ENCODE measurements at places on chromosomes 2 and 18. TPM values are rescaled to one million over a fixed set of nuclear protein-coding genes. Genes with fewer than 3 reads are reported as not detected.

GRCh38 chr2:132951008-132951714 is 281.2 kb upstream of the LYPD1 start:
- no peak for DNase-seq

Gene SP5
- total RNA-seq = 2.8 TPM

Gene SDC1
- 278 TPM for total RNA-seq

- no peak for DNase-seq
These were observed 22.8 kb upstream of the PXDN start for GRCh38 chr2:1766851-1767811.

GRCh38 chr2:224369028-224369632 is 32.8 kb downstream of the FAM124B start:
- DNase-seq = no peak

DNA sequence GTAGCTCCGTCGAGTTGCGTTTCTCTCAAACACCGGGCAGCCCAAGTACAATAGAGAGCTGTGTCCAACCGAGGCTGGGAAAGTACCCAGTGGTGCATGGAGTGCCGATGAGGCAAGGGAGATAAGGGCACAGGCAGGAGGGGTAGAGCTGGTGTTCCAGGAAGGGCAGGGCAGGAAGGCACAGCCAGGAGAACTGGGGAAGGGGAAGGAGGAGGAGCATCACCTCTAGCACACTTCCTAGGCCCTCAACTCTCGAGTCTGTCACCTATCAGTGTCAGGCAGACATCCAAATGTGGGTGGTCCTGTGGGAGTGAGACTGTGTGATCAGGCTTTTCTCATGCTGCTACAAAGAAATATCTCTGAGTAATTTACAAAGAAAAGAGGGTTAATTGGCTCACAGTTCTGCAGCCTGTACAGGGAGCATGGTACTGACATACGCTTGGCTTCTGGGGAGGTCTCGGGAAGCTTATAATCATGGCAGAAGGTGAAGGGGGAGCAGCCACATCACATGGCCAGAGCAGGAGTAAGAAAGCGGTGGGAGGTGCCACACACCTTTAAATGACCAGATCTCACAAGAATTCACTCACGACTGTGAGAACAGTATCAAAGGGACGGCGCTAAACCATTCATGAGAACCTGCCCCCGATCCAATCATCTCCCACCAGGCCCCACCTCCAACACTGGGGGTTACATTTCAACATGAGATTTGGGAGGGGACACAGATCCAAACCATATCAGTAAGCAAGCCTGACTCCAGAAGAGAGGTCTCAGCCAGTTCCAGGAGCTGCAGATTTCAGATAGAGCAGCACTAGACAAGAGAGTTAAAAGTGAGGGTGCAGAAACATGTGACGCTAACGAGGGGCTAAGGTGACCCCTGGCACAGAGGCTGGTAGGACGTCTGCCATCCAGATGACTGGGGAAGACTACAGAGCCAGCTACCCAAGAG is 75.7 kb downstream of the MBOAT2 start:
- DNase-seq = no peak
